AG09309 (cell line): ENCODE measurements at places on chromosomes 6 and 20.
A peak's percentile ranks its signal among the peaks of the same experiment; 100 is the strongest.

DNA sequence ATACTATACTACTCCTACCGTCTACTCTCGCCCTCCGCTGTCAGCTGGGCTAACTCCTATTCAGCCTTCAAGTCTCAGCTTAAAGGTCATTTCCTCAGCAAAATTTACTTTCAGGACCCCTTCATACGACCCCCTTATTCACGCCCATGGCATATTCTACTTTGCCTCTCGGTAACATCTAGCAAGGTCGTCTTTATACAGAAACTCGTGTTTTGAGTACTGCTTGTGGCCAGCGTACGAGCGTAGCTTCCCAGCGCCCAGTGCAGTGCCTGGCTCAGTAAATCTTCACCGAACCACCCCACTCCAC is 546 bp downstream of the CRNKL1 start:
- no peak for DNase-seq

DNA sequence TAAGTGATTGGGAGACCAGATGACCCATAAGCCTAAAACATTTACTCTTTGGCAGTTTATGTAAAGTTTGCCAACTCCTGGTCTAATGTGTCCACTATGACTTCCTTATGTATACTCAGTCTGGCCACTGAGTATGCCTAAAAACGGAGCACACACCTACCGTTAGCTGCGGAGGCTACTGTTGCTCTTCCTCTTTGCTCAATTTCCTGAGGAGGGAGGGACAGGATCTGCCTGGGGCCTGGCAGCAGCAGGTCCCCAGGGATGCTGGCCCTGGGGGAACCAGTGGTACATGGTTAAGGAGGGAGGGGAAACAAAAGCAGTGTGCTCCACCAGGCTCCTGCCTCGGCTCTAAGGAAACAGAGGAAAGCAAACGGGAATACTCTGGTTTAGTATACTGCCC is 113.5 kb downstream of the CDYL start:
- no peak for DNase-seq

GRCh38 chr6:88238065-88238464 is 71.9 kb upstream of the CNR1 start:
- DNase-seq, result no peak

DNA sequence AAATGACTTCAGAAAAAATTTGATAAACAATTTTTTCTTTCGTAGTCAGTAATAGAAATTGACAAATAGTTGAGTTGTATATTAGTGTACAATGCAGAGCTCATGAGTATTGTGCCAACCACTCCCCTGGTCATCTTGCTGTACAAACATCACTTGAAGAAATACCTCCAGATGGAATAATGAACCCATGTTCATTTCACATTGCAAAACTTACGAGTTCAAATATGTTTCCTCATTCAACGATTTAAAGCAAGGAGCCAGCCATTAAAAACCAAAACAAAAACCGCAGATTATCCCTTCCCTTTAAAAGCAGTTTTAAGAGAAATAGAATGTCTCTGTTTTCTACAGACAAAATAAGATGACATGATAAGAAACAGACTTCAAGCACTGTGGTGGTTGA is 62.5 kb downstream of the RALGAPA2 start:
- DNase-seq, result no peak

DNA sequence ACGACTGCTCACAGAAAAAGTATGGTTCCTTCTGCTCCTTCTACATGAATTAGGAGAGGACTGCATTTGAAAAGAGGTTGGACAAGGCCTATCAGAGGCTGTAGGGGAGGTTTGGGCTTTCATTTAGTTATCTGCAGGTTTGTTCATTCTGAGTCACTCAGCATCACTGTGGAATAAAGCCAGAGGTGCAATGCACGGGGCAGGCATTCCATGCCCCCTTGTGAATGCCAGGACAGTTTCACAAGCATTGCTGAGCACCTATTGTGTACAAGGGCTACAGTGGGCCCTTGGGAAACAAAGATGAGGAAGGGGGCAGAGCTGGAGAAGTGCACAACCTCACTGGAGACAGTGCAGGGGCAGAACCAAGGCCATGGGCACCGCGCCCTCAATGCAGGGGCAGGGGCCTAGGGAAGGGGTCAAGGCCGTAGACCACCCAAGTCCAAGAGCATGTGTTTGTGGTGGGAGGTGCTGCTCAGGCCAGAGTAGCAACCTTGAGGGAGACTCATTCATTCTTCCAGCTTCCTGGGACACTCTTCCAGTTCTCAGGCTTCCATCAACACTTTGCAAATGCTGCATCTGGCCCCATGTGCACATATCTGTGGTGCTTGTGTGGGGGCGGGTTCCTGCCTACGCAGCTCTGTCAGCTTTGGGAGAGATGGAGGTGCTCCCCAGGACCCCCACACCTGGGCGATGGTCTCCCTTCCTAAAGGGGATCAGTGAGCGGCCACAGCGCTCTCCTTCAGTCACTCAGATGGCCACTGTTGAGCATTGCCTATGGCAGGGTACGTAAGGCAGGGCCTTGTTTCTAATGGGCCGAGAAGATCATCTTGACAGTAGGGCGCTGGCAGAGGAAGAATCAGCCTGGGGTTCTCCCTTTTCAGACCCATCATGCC is 204.5 kb downstream of the SYNDIG1 start:
- DNase-seq, result peak; percentile 56

DNA sequence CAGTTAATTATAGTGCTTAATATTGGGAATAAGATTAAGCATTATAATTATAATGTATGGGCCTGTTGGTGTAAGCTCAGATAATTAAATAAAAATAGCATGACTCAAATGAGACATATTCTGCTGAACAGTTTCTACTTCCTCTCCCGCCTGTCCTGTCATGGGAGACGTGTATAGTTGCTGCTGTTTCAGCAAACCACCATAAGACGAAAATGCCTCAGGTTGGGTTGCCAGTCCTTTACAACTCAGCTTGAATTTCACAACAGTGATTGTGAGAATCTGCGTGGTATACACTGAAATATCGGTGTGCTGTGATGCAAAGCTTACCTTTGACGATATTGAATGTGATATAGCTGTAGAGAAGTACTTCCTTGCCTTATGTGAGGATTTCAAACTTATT is 99.5 kb downstream of the POPDC3 start:
- DNase-seq, result no peak

GRCh38 chr6:143583542-143584327 is 72.2 kb upstream of the FUCA2 start:
- DNase-seq, result no peak

DNA sequence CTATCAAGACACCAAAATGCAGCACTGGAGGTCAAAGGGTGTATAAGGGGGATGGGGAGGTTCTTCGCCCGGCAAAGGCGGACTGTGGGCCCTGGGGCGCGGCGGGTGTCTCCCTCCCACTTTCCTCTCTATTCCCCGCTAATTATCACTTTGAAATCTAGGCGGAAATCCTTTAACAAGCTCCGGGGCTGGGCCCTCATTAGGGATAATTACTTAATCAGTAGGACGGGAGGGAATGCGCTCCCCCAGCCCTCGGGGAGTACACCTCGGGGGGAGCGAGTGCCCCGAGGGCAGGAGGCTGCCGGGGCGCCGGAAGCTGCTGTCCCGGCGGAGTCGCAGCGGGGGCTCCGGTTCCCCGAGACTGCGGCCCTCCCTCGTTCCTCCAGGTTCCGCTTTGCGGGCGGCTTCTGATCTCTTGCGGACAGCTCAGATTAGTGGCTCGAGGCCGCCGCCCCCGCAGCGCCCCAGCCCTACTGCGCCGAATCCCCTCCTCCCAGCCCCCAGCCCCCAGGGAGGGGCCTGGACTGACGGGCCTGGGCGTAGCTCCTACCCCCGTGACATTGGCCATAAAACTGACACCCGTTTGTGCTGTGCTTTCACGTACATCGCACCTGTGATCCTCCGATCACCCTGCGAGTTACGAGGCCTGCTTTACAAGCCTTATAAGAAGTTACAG is 14.7 kb downstream of the MUCL3 start:
- no peak for DNase-seq

DNA sequence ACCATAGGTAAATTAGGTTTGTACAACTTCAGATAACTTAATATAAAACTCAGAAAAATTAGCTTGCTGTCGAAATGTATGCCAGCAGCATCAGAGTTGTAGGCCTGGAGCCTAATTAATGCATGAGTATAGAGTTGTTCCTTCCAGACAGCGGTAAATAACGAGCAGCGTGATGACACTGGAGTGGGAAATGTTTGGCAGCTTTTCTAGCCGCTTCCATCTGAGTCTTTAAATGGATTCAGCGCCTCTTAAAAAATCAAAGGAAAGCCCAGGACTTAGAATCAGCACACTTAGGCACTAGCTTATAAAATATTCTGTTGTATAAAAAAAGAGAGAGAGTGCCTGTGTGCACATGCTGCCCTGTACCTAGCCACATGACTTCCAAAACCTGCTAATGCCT is 43.7 kb upstream of the SYNJ2 start:
- DNase-seq, result no peak

- no peak for DNase-seq
These were observed 19.1 kb downstream of the SNAI1 start for GRCh38 chr20:50001784-50002311.

DNA sequence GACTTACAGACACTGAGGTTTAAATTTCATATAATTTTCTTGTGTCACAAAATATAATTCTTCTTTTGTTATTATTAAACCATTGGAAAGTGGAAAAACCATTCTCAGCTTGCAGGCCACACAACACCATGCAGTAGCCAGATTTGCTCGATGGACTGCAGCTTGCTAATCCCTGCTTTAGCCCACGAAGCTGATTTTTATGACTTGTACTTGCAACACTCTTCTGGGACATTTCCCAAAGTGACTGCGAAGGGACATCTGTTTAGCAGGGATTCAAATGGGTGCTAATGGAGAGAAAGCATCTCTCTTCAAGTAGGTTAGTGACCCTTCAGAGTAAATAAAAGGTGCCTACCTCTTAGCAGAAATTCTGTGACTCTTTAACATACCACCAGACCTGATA is 304.6 kb upstream of the ZFP64 start:
- DNase-seq, result no peak

GRCh38 chr20:53157443-53158408 is 185.6 kb downstream of the TSHZ2 start:
- peak; percentile 10 for DNase-seq

GRCh38 chr20:51597389-51598231 is 55.1 kb upstream of the NFATC2 start:
- no peak for DNase-seq

DNA sequence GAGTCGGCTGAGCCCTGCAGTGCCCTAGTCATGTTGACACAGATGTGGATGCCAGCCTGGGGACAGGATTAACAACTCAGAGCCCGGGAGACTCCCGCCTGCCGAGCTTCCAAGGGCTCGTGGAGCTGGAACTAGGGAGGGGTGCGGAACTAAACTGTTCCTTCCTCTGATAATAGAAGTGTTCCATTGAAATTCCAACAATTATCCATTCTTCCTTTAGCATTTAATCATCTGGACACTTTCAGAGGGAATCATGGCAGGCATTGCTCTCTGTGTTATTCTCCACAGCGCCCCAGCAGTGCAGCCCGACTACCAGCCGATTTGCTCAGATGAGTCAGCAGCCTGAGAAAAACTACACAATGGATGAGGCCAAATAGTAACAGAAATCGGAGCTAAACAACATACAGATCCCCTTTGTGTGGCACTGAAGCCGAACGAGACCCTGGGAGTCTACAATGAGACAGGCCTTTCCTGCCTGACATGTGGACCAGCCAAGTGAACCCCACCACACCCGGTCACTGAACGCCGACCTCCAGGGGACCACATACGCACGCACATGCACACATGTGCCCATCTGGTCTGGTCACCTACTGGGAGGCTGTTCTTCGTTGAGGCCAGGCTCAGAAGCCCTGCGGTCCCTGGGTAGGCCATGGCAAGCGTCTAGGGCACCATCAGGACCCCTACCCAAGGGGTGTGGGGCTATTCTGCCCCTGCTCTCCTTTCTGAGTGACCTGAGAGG is 238.4 kb upstream of the AFDN start:
- DNase-seq, result no peak

DNA sequence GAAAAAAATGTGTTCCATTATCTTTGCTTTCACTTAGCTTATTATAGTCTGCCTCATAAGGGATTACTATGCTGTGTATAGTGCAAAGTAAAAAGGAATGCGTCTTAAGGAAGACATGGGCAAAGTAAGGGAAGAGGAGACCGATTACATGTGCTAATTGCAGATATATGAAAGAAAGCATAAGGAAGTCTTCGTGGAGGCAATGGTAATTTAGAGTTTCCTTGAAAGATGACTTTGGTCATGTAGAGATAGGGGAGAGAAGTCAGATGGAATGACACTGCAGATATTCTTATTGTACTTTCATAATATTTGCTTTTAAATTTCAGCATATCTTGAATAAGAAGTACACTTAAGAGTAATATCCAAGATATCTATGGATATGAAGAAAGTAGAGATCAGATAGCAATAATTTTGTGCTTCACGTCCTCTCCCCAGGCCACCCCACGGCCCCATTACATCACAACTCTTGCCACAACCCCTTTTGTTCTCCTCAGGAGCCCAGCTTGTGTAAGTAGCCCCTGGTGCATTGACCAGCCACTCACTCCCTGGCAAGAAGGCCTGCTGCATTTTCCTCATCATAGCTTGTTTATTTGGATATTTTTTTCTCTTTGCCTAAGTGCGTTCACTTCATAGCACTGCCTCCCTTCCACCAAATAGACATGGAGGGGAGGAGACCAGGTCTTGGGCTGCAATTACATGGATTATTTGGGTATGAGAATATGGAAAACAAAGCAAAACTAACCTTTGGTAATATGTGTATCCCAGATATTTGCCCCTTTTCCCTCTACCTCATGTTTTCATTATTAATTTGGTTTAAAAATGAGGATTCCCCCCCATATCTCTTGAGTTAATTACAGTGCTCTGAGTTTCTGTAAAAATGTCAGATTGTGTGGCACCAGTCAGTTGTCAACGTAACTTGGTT is 30.7 kb upstream of the COL10A1 start:
- no peak for DNase-seq

- DNase-seq, result no peak
These were observed 134.8 kb upstream of the SLC24A3 start for GRCh38 chr20:19077370-19078220.

GRCh38 chr6:108985301-108985700 is 109.3 kb downstream of the SESN1 start:
- no peak for DNase-seq

DNA sequence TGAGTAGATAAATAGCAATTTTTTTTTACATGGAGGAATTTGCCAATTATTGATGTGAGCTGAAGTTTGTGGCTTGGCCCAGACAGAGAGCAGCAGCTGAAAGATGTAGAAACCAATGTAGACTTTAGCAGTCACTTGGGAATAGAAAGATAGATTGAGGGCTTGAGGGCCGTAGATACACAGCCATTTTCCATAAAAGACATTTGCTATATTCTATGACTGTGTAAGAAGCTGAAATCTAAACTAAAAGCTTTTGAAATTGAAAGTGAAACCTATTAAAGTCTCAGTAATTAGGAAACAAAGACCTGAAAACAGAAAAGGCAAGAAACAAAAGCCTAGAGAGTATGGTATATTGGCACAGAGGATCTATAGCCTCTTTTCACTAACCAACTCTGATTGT is 332.7 kb downstream of the CENPW start:
- no peak for DNase-seq

GRCh38 chr6:55379471-55379870 is 52.2 kb downstream of the GFRAL start:
- DNase-seq, result no peak

DNA sequence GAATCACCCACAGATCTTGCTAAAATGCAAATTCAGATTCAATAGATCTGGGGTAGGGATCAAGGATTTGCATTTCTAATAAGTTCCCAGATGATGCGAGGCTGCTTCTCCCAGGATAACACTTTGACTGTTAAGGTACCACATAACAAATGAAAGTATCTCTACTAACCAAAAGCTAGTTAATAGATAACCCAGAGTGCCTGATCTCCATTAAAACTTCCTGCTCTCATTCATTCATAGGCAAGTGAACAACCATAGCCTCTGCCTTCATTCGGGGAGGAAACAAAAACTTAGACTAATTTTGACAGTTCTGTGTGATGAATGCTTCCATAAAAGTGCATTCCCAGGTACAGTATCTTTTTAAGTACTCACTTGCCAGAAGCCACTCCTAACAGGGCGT is 265.6 kb upstream of the BTBD3 start:
- no peak for DNase-seq
